ENCODE measurements at places on chromosomes 3 and 15.

GRCh38 chr3:43949594-43949993 is 258.9 kb downstream of the ABHD5 start:
- DNase-seq: no peak

DNA sequence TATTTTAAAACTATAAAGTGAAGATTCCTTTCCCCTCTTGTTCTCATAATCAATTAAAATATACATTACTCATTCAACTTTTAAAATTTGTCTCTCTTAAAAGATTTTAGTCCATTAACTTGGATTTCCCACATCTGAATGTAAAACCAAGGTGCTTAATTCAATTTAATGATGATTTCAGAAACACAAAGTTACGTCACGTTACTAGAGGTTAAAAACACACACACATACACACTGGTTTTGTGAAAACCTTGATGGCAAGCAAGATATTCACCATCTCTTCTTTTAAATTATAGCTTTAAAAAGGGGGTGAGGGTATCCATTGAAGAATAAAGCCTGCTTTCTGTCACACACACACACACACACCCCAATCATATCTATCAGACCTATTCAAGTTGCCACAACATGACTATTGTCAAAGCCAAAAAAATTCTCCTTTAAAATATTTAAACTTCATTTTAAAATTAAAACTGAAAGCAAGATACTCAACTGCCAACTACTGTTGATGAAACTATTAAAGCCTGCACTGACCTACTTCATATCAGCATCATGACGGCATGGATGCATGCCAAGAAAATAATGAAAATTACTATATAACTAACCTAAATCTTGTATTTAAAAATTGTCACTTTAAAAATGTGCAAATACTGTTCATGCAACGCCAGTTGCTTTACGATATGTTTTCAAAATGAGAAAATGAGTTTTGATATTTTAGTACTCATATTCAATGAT is 2.1 kb downstream of the RFX7 start:
- DNase-seq: no peak

DNA sequence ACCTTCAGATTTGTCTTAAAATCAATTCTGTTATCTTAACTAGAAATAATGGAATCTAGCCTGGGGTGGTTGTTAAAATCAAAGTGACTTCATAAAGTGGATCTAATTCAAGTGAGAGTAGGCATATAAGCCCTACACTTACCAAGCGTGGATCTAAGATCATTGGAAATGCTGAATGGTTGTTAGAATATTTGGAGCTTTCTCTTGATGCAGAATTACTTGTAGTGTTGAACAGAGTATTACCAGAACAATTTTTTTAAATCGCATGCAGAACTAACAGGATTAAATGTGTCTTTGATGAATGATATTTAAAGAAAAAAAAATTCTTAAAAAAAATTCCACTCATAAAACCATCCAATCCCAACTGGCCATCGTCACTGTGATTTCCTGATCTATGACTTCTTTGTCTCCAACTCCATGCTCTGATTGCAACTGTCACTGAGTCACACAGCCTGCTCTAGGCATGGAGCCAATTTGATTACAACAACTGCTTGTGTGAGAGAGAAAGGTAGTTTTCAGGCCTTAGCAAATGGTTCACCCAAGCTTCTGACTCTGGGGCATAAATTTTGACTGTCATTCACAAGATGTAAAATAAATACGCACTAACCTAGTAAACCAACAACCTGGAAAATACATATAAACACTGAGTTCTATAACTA is 25.9 kb upstream of the SPRED1 start:
- DNase-seq: no peak

DNA sequence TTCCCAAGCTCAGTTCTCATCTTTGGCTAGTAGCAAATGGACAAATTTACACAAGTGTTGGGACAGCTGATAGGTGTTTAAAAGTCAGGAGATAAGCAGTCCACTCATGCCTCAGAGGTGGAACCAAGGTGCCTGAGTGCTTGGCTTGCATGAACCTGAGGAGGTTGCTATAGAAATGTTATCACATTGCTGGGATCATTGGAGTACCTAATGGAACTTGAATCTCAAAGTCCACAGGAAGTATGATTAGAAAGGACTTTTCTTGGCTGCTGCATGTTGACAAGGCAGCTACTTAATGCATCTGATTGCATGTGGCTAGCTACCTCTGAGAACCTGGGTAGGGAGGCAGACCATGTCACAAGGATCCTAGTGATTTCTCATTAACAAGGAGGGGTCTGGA is 39.5 kb upstream of the C3orf80 start:
- no peak for DNase-seq

DNA sequence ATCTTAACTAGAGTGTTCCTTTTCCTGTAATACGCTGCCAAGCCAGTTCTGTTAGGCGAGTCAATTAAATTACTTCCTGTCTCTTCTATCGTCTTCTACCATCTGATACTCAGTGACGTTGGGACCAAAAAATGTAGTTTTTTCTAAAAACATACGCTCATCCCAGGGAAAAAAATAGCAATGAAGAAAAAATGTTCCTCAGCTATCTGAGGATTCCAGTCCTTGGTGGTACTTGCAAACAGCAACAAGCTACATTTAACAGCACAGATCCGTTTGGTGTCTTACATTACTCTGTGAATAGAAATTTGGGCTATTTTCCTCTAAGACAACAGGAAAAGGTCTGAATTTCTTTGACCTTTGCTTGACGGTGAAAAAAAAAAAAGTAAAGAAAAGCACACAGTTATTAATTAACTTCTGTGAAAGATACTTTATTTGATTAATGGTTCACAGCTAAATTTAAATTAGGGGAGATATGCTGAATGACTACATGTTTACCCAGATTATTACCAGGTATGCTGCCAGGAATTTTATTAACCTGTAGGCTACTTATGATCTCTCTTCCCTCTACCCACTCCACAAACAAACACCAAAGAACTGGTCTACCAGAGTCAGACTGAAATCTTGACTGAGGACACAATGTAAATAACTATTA is 254.4 kb upstream of the ZPLD1 start:
- peak; percentile 6 for DNase-seq

All from CD4-positive, alpha-beta T cell treated with Interleukin-2 at 100 ng/mL for 4 hours (primary cell).